ENCODE measurements at places on chromosomes 13 and 19.

GRCh38 chr19:2462635-2463421, 6.1 kb upstream of the LMNB2 start:
- DNase-seq: no peak

GRCh38 chr19:12205296-12205695, 42.4 kb downstream of the ZNF136 start:
- DNase-seq: no peak

- no peak for DNase-seq
Observed at GRCh38 chr19:51488491-51488890, 10.2 kb downstream of the CEACAM18 start.

GRCh38 chr19:11693505-11694499, 44.9 kb downstream of the ZNF823 start:
- peak; percentile 34 for DNase-seq

DNA sequence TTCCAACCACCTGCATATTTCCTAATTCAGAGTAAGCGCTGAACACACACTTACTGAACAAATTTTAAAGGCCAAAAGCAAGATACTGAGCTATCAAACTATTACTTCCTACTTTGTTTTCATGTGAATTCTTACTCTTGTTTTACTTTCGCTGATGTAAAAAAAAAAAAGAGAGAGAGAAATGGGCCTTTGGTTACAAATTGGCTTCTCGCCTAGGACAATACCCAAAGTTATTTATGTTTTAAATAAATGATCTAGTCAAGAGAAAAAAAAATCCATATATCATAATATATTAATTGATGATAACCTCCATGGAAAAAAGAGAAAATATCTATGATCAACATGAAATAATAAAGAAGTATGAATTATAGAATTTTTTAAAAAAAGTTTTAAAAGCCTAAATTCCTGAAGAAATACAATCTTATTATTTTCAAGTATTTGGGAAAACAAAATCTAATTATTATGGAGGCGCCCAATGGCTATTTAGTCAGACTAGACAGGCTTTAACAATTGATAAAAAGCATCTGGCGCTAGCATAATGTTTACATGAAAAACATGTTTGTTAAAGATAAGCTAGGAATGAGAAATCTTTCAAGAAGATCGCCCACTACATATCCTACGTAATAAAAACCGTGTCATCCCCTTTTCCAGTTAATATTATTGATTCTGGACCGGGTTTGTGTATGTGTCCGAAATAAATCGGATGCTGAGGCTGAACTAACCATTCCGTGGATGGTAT, 9.0 kb downstream of the COL4A1 start:
- DNase-seq: no peak

GRCh38 chr13:87398047-87398446, 273.1 kb upstream of the SLITRK5 start:
- DNase-seq: no peak

GRCh38 chr19:41288673-41289530, 21.1 kb upstream of the CCDC97 start:
- DNase-seq: no peak

DNA sequence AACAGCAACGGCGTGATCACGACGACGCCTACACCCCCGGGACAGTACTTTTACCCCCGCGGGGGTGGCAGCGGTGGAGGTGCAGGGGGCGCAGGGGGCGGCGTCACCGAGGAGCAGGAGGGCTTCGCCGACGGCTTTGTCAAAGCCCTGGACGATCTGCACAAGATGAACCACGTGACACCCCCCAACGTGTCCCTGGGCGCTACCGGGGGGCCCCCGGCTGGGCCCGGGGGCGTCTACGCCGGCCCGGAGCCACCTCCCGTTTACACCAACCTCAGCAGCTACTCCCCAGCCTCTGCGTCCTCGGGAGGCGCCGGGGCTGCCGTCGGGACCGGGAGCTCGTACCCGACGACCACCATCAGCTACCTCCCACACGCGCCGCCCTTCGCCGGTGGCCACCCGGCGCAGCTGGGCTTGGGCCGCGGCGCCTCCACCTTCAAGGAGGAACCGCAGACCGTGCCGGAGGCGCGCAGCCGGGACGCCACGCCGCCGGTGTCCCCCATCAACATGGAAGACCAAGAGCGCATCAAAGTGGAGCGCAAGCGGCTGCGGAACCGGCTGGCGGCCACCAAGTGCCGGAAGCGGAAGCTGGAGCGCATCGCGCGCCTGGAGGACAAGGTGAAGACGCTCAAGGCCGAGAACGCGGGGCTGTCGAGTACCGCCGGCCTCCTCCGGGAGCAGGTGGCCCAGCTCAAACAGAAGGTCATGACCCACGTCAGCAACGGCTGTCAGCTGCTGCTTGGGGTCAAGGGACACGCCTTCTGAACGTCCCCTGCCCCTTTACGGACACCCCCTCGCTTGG, 966 bp downstream of the JUNB start:
- peak; percentile 86 for DNase-seq

- DNase-seq: no peak
Observed at GRCh38 chr13:89541091-89542030, 1806.1 kb upstream of the MIR17HG start.

GRCh38 chr13:23180711-23181110, at the start of gene SGCG:
TSS of gene SGCG (plus strand) at chr13:23180979. CDS start at chr13:23203695, 22,716 bp downstream.
- no peak for DNase-seq

GRCh38 chr19:57165846-57166245, 1.4 kb downstream of the DUXA start:
- DNase-seq: no peak

DNA sequence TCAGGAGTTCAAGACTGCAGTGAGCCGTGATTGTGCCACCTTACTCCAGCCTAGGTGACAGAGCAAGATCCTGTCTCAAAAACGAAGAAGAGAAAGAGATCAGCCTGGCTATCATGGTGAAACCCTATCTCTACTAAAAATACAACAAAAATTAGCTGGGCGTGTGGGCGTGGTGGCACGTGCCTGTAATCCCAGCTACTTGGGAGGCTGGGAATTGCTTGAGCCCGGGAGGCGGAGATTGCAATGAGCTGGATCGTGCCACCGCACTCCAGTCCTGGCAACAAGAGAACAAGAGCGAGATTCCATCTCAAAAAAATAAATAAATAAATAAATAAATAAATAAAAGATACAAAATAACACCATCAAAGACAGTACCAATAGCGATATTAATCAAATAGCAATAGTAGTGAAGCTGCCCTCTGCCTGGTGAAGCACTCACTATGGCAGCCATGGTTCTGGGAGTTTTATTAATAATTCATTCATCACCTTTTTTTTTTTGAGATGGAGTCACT, 53.9 kb downstream of the NFIC start:
- DNase-seq: no peak

DNA sequence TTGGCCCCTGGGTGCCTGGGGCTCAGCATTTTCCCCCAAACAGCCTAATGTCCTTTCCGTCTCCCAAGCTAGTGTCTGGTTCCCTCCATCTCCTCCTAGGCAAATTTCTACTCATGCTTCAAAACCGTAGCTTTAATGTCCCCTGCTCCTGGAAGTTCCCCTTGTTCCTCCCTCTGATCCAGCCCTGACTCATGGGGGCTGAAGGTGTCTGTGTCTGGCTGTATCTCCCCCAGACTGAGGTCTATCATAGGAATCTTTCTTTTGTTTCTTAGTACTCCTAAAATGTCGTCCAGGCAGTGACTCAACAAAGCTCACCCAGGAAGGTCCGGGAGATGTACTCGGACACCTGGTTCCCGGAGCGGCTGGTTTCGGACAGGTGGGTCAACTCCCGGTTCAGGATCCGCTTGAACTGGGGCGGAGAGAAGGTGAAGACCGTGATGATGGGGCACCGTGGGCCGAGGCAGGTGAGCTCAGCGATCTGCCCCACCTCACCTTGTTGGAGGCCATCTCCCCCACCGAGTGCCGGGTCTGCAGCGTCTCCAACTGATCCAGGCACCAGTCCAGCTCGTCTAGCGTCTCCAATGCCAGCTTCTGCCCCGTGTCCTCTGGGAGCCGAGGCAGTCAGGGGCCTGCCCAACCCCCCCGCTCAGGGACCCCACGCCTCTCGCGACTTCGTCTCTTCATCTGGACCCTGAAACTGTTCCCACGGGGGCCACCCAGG, 6.2 kb downstream of the PDE4C start:
- DNase-seq: no peak

DNA sequence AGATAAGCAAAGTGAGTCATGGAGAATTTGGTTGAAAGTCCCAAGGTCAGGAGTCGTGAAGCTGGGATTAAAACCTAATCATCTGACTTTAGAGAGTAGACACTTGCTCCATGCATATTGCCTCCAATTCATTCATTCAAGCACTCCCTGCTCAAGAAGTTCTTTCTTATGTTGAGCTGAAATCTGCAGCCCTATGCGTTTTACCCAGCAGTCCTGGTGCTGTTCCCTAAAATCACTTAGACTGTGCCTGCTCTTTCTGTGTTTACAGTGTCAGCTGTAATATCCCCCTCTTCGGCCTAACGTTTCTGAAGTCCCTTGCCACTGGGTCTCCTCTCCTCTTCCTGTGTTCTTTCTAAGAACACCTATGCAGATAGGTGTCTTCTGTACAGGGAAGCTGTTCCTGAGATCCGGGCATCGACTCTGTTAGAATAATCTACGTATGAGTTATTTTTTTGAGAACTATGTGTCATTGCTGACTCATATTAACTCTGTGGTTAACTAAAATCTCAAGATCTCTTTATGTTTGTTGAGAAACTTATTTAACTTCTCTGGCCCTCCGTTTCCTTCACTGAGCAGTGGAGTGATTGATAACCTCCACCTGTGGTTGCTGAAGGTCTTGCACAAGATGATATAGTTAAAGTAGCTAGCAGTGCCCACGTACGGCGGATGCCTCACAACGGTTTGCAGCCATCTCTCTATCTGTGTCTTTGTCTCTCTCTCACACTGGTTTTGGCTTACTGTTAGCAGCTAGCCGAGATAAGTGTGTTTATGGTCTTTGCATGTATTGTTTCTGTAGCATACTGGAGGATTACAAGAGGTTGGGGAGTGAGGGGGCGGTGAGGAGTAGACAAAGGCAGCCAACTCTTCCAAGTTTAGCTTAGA, 4.7 kb downstream of the ALOX5AP start:
- DNase-seq: peak; percentile 79

- peak; percentile 78 for DNase-seq
Observed at GRCh38 chr19:43755256-43755801, 567 bp upstream of the SMG9 start.

DNA sequence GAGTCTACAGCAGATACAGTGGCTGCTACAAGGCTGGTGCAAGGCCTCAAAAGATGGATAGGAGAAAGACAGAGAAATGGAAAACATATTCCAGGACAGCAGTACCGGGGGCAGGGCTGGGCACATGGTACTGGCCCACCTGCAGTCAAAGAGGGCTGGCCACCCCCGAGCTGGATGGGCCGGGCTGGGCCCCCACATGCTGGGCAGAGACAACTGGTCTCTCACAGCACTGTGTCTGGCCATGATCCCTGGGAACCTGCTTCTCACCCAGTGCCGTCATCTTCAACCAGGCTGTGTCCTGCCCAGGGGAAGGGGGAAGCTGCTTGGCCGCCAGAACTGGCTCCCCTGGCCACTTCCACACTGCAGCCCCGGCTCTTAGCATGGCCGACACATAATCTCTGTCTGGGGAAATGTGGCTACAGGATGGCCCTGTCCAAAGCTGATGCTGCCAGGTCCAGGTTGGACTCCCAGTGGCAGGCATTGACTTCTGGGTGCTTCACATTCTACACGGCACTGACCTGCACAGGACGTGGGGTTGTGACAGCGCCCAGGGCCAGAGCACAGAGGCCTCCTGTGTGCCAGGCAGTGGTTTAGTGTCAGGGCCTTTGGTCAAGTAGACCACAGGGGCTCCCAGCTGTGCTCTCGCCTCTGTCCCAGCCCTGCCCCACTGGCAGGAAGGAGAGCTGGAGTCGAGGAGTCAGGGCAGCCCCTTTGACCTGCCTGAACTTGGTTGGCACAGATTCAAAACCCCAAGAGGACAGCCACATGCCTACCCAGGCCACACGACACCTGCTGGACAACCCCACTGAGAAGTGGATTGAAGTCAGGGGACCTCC, 21.7 kb downstream of the PEPD start:
- DNase-seq: no peak

DNA sequence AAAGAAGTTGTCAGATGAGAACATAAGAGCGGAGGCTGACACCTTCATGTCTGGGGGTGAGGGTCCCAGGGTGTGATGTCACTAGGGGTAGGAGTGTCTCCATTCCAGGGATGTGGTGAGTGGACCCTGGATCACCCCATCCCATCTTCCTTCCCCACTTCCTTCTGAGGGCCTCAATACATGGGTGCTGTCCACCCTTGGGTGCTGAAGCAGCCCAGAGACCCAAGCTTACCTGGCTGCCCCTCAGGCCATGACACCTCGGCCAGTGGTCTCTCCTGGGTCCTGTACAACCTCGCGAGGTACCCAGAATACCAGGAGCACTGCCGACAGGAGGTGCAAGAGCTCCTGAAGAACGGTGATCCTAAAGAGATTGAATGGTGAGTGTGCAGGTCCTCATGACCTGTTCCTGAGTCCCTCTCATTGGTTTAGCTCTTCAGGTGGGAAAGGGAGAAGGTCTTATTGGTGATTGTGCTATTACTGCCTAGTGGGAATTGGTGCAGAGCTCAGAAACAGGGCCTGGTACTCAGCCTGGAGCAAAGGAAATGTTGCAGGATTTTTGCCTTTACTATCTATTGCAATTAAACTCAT, 37.7 kb upstream of the CYP4F8 start:
- no peak for DNase-seq

DNA sequence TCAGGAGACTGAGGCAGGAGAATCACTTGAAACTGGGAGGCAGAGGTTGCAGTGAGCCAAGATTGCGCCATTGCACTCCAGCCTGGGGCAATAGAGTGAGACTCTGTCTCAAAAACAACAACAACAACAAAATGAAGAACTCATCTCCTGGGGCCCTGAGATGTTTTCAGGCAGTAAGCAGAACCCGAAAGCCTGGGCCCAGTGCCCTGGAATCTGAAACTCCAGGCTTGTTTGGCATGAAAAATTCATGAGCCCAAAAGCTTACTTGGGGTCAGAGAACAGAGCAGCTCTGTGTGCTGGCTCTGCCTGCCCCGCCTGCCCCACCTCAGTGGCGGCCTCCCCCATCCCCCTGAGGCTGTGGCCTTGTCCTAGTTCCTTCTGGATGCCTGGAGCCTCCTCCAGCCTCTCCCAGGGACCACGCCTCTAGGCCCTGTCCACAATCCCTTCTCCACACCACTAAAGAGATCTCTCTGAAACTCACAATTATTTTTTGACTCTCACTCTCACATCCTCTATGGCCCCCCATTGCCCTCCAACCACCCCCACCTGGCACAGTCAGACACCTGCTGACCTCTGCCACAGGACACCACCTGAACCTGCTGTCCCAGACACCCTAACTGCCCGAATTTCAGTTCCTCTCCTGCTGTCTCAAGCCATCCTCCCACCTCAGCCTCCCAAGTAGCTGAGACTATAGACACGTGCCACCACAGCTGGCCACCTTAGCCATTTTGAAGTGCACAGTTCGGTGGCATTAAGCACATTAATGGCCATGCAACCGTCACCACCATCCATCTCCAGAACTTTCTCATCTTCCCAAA, 6.9 kb upstream of the AP1M2 start:
- peak; percentile 24 for DNase-seq
